ENCODE measurements at places on chromosomes 2 and 18.

DNA sequence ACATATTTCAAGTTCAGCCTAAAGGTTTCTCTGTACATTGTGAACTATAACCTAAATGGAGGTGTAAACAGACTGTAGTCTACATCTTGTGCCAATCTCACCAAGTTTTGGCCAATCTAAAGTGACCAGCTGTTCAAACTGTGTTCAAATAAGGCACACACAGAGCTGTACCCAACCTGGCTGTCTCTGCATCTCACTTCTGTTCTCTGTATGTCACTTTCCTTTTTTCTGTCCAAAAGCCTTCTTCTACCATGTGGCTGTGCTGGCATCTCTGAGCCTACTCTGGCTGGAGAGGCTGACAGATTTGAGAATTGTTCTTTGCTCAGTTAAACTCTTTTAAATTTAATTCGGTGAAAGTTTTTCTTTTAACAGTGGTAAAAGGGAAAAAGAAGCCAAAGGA lies 817.9 kb downstream of the SOCS6 start:
- no peak for DNase-seq

GRCh38 chr2:48605482-48606175 lies 12.0 kb upstream of the GTF2A1L start:
- DNase-seq: no peak

- no peak for DNase-seq
Observed at GRCh38 chr2:86416146-86416545, 25.0 kb upstream of the KDM3A start.

- DNase-seq: no peak
Observed at GRCh38 chr2:46116150-46116549, 181.1 kb upstream of the EPAS1 start.

DNA sequence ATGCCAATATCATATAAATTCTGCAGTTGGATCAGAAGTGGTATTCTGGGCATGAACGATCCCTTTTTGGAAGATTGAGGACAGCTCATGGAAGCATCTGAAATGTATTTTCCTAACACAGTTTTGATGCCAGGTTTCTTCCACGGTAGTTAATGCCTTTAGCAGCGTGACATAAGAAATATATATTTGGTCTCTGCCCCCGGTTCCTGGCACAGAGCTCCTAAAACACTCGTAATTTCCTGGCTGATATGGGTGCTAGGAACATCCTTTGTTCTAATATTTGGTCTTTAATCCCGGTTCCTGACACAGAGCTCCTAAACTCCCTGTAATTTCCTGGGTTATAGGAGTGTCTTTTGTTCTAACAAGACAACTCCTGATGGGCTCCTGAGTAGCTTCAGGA lies 8.2 kb upstream of the CABLES1 start:
- DNase-seq: no peak

- DNase-seq: no peak
Observed at GRCh38 chr2:130836501-130837174, at the start of gene ARHGEF4. Gene ARHGEF4 (plus strand): TSS chr2:130836914. CDS start chr2:130836954, 40 bp downstream.

GRCh38 chr18:7844017-7844416 lies 276.9 kb downstream of the PTPRM start:
- no peak for DNase-seq

GRCh38 chr2:235496239-235496621 lies 2.4 kb downstream of the AGAP1 start:
- DNase-seq: no peak

DNA sequence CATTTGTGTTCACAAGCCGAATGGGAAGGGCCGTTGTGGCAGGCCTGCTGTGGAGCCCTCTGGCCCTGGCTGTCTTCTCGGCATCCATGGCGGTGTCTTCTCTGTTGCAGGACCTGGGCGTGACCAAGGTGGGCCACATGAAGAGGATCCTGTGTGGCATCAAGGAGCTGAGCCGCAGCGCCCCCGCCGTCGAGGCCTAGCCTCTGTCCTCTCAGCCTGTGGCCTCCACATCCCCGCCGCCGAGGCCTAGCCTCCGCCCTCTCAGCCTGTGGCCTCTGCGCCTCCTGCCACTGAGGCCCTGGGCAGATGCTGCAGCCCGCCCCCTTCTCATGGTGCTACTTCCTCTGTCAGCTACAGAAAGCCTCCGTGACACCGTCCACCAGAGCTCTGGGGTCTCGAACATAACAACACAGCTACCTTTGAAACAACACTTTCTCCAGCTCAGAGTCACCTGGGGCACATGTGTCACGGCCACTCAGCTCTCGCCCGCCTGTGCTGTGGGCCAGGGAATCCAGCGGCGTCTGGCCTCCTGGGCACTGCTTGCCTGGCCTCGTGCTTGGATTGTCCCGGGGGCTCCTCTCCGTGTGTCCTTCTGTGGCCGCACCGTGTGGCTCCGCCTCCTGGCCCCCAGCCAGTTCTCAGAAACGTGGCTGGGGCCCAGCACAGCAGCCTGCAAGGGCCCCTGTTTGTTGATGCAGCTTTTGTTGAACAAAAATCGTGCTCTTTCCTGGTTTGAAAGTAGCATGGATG lies 97.1 kb downstream of the USP40 start:
- no peak for DNase-seq

DNA sequence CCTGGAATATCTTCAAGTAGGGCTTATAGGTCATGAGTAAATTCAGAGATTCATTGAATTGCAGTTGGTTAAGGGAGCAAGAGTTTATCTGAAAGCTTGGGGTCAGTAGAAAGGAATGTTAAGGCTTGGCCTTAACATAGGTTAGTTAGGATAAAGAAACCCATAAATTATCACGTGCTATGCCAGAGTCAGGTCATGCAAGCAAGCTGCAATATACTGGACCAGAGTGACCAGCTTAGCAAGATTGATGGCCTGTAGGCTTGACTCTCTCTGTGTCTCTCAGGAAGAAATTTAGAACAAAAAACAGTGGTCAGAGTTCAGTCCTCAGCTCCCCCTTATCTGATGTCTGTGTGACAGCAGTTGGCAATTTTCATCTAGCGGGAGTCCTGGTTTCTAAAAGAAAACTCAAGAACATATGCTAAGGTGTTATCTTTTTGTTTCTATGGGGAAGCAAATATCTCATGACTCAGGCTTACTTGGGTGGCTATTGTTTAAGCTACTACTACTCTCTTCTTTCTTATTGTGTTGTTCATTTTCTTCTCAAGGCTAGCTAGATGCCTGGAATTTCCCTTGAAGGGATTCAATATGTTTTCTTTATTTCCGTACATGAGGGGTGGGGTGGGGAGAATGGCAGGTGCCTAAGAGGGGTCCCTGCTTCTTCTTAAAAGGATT lies 28.7 kb upstream of the MARCO start:
- no peak for DNase-seq

- no peak for DNase-seq
Observed at GRCh38 chr2:5596868-5597267, 95.3 kb upstream of the SOX11 start.

DNA sequence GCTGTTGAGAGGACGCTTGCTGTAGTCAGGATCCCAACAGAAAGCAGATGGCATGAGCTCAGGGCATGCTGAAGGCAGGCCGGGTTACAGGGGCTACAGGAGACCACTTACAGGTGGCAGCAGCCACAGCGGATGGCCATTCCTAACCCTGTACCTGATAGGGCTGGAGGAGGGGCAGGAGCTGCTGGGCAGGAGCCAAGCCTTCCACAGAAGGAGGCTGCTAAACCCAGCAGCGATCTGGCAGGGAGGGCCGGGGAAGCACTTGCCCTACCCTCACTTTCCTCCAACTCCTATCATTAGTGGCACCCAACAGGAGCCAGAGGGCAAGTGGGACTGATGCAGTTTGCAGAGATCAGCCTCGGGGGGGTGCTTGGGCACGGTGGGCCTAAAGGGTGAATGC lies 2.0 kb downstream of the ASB18 start:
- DNase-seq: no peak

GRCh38 chr2:129263939-129264338 lies 715.5 kb upstream of the RAB6C start:
- DNase-seq: no peak

GRCh38 chr2:205948496-205948837 lies 137.5 kb downstream of the INO80D start:
- no peak for DNase-seq

GRCh38 chr2:17638196-17638743 lies 97.8 kb downstream of the VSNL1 start:
- DNase-seq: no peak

Measured in forelimb muscle (tissue), 1 donor.